ENCODE measurements at places on chromosomes 6 and 20.

- DNase-seq, result no peak
Observed at GRCh38 chr6:9398767-9399373, 963.5 kb upstream of the SLC35B3 start.

DNA sequence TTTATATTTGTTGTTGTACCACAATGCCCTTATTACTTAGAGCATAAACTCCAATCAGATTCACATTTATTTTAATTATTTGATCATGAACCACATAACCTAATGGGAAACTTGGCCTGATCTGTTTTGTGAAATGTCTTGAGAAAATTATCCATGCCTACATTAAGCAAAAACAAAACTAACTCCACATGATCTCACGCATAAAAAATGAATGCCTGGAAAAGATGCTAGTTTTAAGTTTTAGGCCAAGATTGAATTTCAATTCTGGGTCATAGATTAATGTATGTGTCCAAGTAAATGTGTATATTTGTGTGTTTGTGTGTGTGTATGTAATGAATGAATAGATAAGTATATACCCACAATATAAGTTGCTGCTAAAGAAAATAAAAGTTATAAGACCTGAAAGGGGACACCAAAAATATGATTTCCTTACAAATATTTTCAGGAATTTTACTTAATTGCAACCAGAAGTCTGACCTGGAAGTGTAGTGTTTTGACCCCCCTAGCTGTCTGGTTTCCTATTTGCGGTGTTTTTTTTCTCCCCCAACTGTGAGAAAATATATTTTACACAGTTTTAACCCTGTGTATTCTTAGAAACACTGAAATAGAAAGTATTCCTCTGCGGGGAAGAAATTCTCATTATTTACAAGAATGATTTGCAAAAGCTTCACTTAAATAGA is 97.2 kb downstream of the JAG1 start:
- DNase-seq, result no peak

DNA sequence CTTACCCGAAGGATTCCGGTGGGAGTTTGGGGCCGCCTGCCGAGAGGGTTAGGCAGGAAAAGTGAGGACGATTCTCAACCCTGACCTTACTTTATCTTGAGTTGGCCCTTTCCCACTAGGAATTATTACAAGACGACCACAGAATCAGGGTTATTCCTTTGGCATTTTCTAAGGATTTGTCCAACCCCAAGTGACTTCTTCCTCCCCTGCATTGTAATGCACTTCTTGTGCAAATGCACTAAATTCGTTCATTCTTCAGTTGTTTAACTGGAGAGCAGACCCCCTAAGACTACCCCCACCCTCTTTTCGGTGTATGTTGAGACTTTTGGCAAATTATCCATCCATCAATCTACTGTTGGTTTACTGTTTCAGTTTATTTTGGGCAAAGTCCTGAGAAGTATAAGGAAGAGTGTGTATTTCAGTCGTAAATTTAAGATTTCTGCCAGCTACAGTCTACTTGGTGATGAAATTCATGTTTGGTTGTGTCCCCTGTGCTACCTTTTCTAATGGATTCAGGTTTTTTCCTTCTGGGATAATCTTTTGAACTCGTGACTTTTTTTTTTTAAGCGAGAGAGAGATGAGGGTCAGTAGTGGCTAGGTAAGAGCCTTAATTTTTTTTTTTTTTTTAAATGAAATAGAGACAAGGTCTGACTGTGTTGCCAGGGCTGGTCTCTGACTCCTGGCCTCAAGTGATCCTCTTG is 611 bp upstream of the TMEM217 start:
- no peak for DNase-seq

DNA sequence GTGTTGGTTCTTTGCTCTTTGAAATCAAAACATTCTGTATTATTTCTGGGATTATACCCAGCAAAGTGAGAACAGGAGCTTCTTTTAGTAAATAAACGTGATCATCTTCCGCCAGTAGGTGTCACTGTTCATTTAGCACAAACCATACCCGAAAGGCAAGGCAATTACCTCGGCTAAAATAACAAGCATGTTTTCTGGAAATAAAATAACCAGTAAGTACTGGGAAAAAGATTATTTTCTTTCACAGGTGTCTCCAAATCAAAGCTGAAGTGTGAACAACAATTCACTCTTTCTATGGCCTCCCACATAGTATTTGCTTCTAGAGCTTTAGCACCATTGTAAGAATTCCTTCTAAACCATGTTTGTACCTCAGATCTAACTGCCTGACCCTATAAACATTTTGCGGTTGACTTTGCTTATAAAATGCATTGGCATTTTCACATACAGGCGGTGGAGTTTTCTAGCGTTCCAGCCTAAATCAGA is 144.6 kb upstream of the AGPAT4 start:
- DNase-seq, result no peak

GRCh38 chr6:16688436-16688835 is 72.8 kb downstream of the ATXN1 start:
- DNase-seq, result no peak

GRCh38 chr6:90109141-90109540 is 187.5 kb downstream of the BACH2 start:
- no peak for DNase-seq

DNA sequence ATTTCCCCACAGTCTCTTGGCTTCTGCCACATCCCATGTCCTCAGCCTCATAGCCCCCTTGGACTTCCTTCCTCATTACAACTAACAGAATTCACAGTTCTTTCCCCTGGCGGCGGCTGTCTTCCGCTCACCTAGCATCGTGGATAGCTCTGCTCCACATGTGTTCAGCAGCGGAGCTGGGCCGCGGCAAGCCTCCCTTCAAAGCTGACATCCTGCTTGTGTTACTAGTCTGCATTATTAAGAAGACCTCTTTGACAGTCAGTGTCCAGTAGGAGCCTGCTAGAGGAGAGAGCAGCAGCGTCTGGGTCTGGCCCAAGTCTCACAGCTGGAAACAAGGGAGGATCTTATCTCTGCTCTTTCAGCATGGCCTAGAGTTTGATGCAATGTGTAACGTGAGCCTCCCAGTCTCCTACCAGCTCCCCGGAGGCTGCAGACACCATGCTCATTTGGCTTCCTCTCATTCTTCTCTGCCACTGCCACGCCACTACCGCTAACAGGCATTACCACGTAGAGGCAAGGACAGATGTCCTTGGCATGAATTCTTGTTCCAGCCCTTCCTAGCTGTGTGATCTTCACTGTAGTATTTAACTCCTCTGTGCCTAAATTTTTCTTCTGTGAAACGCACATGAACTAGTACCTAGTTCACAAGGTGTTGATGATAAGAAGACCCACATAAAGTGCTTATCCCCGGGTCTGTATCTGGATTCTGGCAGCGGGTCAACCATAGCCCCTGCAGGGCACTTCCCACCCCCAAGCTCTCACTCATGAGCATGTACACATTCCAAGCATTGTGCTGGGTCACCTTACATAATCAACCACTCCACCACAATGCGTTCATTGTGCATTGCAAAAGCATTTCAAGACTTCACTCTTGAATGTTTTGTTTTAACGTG is 107.1 kb upstream of the BACH2 start:
- no peak for DNase-seq

- no peak for DNase-seq
Observed at GRCh38 chr6:168130168-168130696, 51.2 kb upstream of the FRMD1 start.

DNA sequence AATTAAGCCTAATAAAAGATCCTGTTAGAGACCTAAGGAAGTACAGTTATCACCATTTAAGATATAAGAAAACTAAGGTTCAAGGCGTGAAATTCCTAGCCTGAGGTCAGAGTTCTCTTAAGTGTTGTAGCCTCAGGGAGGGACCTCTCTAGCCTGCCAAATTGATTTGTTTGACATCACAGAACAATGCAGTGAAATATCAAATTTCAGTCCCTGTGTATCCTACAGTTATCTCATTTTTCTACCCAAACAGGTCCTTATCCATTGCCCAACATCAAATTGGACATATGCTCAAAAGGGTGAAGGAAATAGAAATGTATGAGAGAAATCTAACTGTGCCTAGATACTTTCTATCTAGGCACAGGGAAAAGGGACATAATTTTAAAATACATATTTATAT is 63.0 kb downstream of the NCOA7 start:
- DNase-seq, result no peak

GRCh38 chr6:150967910-150968309 is 102.4 kb downstream of the MTHFD1L start:
- DNase-seq, result no peak

Data from omental fat pad (tissue), 4 donors.